A549 treated with ZK216348 at 1 μM for 4 hours (cell line): ENCODE measurements at places on chromosomes 13 and 19. TPM values are rescaled to one million over a fixed set of nuclear protein-coding genes. Genes with fewer than 3 reads are reported as not detected.

Gene PGPEP1
- 1.6 to 3.2 TPM (median 2.6 TPM) in 5 replicates for total RNA-seq

Gene LRG1
- total RNA-seq: 0.08 to 0.21 TPM (median 0.09 TPM) in 3 of 5 replicates, not detected in the others

Gene MAMSTR
- total RNA-seq: 0.14 to 0.67 TPM (median 0.41 TPM) in 5 replicates

Gene HTR2A
- not detected in 5 replicates for total RNA-seq

Gene ZNF701
- total RNA-seq: 0.11 to 0.34 TPM (median 0.22 TPM) in 5 replicates

Gene ZNF761
- 7.4 to 9.2 TPM (median 7.9 TPM) in 5 replicates for total RNA-seq
